AG04450 (cell line): ENCODE measurements at places on chromosomes 7 and 10.

DNA sequence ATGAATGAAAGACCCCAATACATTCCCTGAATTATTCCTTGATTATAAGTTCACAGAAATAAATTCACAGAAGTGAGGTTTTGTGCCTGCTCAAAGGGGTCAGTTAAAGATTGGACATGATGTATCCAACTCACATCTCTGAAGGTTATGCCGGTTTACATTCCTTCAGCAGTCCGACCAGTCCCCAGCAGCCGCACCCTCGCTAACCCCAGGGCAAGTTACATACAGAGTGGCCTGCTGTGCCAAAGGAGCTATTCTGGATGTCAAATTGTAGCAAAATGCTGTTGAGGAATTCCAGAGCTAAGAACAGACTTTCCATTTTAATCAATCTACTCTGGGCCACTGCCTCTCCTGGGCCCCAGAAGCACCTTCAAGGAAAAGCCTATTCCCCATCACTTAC is 20.3 kb downstream of the PSAP start:
- no peak for DNase-seq

DNA sequence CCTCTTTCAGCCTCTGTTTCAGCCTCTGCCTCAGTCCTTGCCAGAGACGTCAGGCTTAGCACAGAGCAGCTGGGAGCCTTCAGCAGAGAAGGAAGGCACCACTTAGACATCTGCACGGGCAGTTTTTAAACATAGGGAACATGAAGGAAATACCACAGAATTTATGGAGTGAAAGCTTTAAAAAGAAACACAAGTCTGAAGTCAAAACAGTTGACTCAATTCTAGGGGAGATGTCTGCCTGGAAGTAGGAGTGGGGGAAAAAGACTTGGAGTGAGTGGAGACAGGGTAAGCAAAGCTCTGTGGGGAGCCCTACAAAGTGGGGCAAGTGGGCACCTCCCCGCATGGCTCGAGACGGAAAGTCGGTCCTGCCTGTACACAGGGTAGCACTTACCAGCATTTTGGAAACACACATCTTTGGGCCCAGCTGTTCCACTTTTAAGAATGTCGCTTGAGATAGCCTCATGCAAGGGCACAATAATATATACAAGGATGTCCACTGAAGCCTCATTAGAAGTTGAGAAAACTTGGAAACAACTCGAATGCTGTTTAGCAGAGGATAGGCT is 5.0 kb upstream of the TBXAS1 start:
- DNase-seq: peak; percentile 68

DNA sequence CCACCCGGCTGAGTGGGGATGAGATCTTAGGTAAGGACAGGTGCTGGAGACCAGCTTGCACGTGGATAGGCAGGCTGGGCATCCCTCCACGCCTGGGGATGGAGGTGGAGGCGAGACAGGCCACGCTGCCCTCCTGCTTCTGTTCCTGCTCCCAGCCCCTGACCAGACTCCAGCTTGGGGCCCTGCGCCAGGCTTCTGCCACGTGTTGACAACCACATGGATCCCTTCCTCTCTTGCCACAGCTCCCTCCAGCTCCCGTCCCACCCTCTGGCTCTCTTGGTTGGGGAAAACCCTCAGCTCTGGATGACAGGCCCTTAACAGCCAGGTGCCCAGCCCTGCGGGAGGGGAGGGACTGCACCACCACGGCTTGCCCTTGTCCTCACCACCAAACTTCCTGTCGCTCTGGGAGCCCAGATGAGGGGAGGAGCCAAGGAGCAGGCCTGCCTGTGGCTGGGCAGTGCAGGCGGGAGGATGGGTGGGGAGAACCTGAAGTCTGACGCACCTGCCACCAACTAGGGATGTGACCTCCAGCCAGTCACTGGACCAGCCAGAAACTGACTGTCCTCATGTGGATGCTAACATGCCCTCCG is 36.0 kb downstream of the KCNH2 start:
- DNase-seq: no peak

GRCh38 chr7:158508802-158509385 is 78.7 kb downstream of the PTPRN2 start:
- DNase-seq: no peak

DNA sequence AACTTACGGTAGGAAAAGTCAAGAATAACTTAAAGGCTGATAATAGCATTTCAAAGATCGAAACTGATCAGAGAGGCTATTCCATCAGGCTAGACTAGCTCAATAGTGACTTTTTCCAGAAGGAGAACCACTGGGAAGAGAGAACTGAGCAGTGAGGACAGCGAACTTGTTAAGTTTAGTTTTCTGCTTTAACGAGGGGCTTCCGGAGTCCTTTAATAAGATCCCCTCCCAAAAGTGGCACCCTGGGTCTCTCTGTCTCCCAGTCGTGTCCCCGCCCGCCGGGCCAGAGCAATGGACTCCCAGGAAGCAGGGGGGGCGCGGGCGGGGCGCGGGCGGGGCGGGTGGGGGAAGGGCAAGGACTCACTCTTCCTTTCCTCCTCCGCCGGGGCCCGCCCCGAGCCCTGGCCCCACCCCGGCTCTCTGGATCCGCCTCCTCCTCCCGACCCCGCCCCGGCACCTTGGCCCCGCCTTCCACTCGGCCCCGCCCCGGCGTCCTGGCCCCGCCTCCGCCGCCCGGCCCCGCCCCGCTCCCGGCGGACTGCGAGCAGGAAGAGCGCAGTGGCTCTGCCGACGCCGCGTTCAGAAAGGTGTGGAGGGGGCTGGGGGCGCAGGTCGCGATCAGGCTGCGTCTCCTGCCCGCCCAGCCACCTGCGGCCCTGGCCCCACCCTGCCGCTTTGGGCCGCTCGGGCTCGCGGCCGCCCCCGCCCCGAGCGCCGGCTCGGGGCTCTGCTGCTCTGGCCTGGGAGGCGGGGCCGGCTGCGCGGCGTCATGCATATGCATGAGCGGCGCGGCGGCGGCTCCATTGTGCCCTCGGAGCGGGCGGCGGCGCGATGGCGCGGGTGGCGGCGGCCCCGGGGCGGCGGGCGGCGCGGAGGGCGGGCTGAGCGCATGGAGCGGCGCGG is at the start of gene ZMIZ2:
TSS of gene ZMIZ2 (plus strand) at position 803 of the 903 bp plus-strand sequence. CDS start 7,403 bp downstream, outside the sequence.
- peak; percentile 39 for DNase-seq

- no peak for DNase-seq
Measured at GRCh38 chr10:98435178-98435577, 11.6 kb downstream of the HPS1 start.

DNA sequence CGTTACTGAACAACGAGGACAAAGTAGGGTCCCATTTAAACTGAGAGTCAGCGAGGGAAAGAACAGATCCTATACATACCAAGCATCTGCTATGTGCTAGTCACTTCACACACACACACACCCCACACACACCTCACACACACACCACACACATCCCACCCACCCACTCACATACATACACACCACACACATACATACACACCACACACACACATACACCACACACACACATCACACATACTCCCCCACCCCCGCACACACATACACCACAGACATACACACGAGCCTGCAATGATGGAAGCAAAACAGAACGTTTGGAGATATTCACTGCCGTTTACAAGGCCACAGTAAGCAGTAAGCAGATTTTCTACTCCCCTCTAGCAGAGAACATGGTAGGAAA is 607 bp upstream of the GRB10 start:
- DNase-seq: no peak

DNA sequence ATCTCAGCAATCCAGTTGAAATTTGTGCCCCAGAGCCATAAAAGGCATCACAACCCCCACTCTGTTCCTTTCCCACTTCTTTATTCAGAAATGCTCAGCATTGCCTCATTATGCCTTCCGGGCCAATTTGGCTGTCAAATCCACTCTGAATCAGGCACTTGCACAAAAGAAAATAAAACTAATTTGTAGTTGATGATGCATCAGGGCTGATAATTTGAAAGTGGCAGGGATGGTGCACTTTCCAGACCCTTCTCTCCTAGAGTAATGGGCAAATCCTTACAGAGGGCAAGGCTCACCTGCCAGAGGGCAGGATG is 147.9 kb upstream of the PDE1C start:
- DNase-seq: no peak

- no peak for DNase-seq
Measured at GRCh38 chr10:59148701-59149100, 27.7 kb upstream of the PHYHIPL start.

- peak; percentile 91 for DNase-seq
Measured at GRCh38 chr7:74272305-74273038, 16.7 kb upstream of the CLIP2 start.

DNA sequence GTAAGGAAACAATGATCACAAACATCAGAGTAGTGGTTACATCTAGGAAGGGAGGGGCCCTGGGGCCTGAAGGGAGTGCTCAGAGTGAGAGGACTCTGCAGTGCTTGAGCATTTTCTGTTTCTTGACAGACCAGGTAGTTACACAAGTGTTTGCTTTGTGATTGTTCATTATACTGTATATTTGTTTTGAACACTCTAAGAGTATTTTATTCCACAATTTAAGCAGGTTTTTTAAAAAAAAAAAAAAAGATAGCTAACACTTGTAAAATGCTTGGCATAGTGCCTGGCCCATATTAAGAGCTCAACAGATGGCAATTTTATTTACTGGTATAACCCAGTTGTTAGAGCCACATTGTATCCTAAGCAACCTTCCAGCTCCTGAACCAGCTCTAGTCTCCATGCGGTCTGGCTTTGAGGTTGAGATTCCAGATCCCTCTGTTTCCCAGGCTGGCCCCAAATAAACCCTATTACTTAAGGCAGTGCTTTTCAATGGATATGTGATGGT is 20.1 kb upstream of the ATXN7L1 start:
- DNase-seq: no peak

DNA sequence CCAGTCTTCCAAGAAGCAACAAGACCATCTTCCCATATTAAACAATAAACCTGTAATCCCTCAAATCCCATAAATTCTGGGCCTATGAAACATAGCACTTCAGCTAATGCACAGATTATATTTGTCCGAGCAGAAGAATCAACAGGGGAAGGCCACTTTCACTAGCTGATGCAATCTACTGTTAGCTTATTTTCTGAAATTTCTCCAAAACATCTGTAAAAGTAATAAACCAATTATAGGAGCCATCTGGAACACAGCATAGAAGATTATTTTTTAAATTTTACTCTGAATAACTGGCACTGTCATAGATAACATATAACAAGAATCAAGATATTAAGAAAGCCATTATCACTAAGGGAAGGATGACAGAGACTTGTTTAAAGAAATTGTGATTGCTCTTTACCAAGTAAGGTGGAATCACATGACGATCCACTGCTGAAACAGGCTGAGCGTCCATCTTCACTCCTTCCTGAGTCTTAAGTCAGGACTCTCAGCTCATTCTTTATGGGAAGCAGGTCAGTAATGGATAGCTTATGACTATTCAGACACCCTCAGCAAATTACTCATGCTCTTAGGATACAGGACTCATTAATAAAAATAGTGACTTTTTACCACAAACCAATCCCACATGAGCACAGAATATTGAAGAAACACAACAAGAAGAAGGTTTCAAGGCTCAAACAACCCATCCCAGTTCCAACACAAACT is 719.5 kb downstream of the XPNPEP1 start:
- no peak for DNase-seq

- no peak for DNase-seq
Measured at GRCh38 chr7:104958371-104958865, 55.6 kb upstream of the KMT2E start.

DNA sequence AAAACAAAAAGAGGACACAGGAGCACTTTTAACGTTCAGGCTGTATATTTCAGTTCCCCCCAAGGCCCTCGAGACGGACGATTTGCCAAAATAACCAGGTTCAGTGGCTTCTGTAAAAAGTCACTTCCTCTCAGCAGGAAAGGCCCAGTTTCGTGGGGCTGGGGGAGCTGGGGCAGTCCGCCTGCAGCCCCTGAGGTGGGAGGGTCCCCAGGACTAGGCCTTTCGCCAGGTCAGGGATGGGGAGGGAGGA is 28.8 kb downstream of the WDR86 start:
- no peak for DNase-seq

- DNase-seq: no peak
Measured at GRCh38 chr10:120019568-120019967, 127.0 kb downstream of the SEC23IP start.

DNA sequence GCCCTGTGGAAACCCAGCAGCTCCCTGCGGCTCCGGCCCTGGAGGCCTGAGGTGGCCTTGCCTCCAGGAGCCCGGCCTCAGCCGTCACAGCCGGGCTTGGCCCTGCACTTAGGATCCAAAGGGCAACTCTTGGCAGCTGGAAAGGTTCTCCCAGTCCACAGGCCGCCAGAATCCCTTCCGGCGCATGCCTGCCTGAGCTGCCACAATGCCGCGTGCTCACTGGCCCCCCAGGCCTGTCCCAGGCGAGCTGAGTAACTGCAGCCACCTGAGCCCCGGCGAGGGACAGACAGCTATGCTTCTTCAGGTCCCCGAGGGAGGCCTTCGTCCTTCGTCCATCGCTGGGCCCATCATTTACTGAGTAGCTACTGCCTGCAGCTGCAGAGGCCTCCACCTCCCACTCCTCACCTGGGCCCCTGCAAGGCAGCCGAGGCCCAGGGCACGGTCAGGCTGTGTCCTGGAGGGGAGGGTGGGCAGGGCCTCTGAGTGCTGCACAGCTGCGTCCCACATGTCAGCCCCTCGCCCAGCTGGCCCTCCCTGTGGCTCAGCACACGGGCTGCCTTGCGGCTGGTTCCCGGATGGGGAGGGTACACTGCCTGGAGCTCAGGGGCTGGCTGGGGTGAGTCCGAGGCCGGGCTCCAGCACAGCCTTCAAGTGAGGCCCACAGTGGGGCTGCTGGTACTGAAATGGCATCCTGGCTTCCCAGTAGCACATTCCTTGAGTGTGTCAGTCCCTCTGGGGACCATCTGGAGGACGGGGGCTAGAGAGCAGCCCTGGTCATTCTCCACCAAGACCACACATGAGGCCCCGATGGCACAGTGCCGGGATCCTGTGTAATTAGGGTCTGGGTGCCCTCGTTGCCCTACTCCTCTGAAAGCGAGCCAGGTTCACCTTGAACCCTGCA is 172.5 kb downstream of the ELFN1 start:
- no peak for DNase-seq

DNA sequence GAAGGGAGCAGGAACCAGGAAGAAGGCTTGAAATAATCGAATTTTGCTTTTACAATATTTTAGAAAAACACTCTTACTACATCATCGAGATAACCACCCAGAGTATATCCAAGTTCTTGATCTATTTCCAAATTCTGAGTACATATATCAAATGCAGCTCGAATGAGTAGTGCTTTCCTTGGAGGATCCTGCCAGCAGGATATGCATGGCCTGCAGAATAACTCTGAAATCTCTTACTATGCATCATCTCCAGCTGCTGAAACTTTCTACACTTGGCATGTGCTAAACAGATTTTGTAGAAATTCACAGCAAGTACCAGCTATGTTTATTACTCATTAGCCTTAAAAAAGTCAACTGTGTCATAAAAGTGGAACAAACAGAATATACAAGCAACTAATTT is 44.0 kb upstream of the ANK3 start:
- DNase-seq: peak; percentile 55

DNA sequence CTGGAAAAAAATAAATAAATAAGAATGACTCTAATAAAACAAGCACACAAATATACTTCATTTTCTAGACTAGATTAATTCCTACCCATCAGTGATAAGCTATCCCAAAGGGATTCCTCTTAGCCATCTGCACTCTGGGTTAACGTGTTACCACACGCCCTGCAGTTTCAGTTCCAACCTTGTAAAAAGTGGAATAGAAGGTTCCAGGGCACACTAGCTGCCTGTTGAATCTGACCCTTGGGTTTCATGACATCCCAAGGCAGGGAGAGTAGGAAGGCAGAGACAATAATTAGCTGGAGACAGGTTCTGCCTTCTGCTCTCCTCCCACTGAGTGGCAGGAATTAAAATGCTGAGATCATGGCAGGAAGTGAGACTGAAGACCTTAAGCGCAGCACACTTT is 33.5 kb downstream of the SLC37A3 start:
- DNase-seq: no peak

GRCh38 chr10:124589491-124590041 is 127.9 kb downstream of the LHPP start:
- DNase-seq: no peak

GRCh38 chr10:69965919-69966662 is 86.6 kb upstream of the MACROH2A2 start:
- DNase-seq: no peak
